LHCN-M2 (cell line): ENCODE measurements at places on chromosomes 5 and 9. TPM values are rescaled to one million over a fixed set of nuclear protein-coding genes. Genes with fewer than 3 reads are reported as not detected.
A peak's percentile ranks its signal among the peaks of the same experiment; 100 is the strongest.

The ASPN gene
- not detected in 2 replicates for total RNA-seq

The PFN3 gene
- not detected in 2 replicates for total RNA-seq

The ATP10B gene
- not detected in 2 replicates for total RNA-seq

The DND1 gene
- total RNA-seq = 0.52 and 1.3 TPM in 2 replicates

The ZNF879 gene
- total RNA-seq = 2.5 and 4.7 TPM in 2 replicates

The MLANA gene
- 0.11 TPM in 1 of 2 replicates, not detected in the other for total RNA-seq

DNA sequence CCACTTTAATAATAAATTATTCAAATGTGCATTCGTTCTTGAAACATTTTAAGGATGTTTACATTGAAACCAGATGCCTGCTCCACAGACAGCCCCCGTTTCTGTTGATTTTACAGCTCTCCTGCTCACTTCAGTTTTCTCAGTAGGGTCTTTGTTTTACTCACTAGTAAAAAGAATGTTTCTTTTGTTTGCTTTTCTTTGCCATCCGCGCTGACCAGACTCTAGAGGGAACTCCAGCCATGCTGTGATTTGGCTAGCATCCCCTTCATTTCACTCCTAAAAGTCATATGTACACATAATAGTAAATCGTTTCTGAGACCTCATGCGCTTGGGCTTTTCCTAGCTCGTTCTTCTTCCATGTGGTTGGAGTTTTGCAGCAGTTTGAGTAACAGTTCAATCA is 28.7 kb upstream of the PALM2AKAP2 start:
- DNase-seq = no peak

- DNase-seq = no peak
Observed at GRCh38 chr9:37920471-37921167, 16.7 kb upstream of the SLC25A51 start.

DNA sequence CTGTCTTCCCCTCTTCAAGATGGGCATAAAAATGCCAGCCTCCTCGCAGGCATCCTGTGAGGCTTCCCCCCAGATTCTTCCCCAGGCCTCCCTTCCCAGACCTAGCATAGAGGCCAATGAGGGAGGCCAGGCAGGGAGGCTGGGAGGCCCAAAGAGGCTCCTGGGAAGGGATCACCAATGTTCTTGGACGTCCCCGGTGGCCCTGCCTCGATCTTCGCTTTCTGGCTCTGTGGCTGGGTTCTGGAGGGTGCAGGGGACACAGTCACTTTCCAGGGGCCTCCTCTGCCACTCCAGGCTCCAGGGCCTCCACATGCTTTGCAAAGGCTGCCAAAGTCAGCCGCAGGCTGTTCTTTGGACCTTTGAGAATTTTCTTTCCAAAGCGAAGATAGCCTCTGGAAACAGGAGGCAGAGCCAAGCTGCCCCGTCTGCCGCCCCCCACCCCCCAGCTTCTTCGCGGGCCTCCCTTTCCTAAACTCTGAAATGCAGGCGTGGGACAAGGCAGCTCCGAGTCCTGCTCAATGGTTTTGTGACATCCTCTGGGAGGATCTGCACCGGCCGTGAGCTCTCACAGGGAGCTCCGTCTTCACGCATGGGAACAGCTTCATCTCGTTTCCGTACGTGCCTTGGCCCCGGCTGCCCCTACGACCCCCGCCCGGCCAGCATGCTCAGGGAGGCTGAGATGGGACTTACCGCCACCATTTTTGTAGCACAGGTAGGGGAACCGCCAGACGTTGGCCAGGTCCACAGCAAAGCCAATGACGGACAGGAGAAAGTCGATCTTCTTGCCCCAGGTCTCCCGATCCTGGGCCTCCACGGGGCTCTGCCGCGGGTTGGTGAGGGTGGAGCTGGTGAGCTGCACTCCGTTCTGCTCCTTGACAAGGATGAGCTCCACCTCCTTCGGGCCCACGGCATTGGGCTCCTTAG is 2.8 kb downstream of the SLC6A3 start:
- no peak for DNase-seq

- DNase-seq = no peak
Observed at GRCh38 chr9:105993921-105994715, 299.8 kb downstream of the TMEM38B start.

- DNase-seq = peak; percentile 39
Observed at GRCh38 chr5:77427998-77428397, 64.1 kb downstream of the WDR41 start.

- no peak for DNase-seq
Observed at GRCh38 chr5:95304711-95305110, 19.8 kb upstream of the MCTP1 start.

- DNase-seq = no peak
Observed at GRCh38 chr5:132776131-132776937, 705 bp downstream of the SEPTIN8 start.
